IMR-90 (cell line): ENCODE measurements at places on chromosomes 3 and 15. TPM values are rescaled to one million over a fixed set of nuclear protein-coding genes. Genes with fewer than 3 reads are reported as not detected.

DNA sequence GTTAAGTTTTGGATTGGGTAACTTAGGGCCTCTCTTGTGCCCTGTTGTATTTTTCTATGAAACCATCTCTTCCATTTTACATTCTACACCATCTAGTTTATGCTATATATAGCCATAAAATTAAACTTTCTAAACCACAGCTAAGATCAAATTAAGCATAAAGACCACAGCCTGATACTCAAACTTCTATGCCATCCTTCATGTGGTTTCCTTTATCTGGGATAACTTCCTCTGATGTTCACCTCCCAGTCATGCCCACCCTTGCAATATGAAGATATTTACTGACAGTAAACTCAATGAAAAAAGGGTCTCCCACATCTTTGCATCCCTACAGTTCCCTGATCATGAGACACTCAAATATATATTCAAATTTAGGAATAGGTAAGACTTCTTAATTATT lies 4.2 kb downstream of the SELENOK start:
- H3K4me3 ChIP-seq, result no peak overlapping the region
- H3K27ac ChIP-seq, result no peak overlapping the region
- H3K4me1 ChIP-seq, result peaks cover 2% of the 10 kb centered on the region; the same call in 1 of the 2 replicates
- H3K36me3 ChIP-seq, result peaks cover 8% of the 10 kb centered on the region
- DNase-seq, result no peak

DNA sequence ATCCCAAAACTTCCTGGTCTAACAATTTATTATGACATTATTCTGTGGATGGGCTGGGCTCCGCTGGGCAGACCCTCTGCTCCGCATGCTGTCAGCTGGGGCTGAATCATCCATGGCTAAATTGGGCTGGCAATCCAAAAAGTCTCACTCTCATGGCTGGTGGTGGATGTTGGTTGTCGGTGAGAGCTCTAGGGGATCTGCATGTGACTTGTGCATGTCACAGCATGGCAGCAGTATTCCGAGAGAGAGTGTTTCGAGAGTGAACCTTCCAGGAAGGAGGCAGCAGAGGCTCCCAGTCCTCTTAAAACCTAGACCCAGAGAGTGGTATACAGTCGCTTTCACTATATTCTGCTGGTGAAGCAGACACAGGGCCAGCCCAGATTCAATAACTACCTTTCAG lies 9.9 kb downstream of the RARB start:
- no peak overlapping the region for H3K27ac ChIP-seq
- DNase-seq, result no peak
- no peak overlapping the region for H3K4me3 ChIP-seq
- no peaks in the 10 kb centered on the region for H3K4me1 ChIP-seq

DNA sequence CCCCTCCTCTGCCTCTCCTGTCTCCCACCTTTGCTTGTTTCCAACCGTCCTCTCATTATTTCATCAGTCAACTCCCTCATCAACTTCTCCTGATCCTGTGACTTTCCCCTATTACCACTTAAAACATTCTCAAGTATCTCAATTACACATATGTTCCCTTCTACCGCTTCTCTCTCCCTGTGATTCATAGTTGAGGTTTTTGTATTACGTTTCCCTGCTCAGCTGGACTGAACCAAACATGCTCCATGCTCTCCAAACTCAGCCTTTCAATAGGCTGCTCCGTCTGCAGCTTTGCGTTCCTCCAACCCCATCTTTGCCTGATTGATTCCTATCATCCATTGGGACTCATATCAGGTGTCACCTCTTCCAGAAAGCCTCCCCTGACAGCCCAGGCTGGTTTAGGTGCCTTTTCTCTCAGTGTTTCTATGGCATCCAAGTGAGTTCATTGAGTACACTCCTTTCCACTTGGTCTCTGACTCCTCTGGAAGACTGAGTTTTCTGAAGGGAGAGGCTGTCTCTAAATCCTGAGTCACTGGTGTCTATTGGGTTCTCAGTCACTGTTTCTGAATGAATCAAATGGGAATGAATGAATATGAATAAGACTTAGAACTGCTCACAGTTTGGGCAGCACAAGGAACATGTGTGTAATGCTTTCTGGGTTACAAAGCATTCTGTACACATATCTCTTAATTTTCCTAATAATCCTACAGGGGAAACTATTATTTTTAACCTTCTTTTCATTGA lies 56.4 kb downstream of the PLD1 start:
- H3K36me3 ChIP-seq, result no peaks in the 10 kb centered on the region
- no peak overlapping the region for H3K27ac ChIP-seq
- no peaks in the 10 kb centered on the region for H3K27me3 ChIP-seq
- H3K4me3 ChIP-seq, result no peak overlapping the region
- peaks cover 2% of the 10 kb centered on the region; the same call in 1 of the 2 replicates for H3K4me1 ChIP-seq

- H3K36me3 ChIP-seq, result no peaks in the 10 kb centered on the region
- no peak overlapping the region for H3K27ac ChIP-seq
- no peak overlapping the region for H3K4me3 ChIP-seq
- no peak for DNase-seq
Measured at GRCh38 chr15:90059208-90059985, 42.9 kb downstream of the IDH2 start.

- H3K4me1 ChIP-seq, result 0 out of 2 replicates have a peak, but pooled peaks cover 1% of the 10 kb centered on the region
- H3K36me3 ChIP-seq, result no peaks in the 10 kb centered on the region
- H3K27ac ChIP-seq, result no peak overlapping the region
- no peak overlapping the region for H3K4me3 ChIP-seq
Measured at GRCh38 chr3:112734171-112734570, 93.2 kb upstream of the CCDC80 start.

- H3K4me3 ChIP-seq, result no peak overlapping the region
- H3K27me3 ChIP-seq, result peaks cover 18% of the 10 kb centered on the region
- H3K4me1 ChIP-seq, result no peaks in the 10 kb centered on the region
- DNase-seq, result no peak
- no peaks in the 10 kb centered on the region for H3K36me3 ChIP-seq
- no peak overlapping the region for H3K27ac ChIP-seq
Measured at GRCh38 chr3:13109516-13109915, 36.3 kb upstream of the IQSEC1 start.

DNA sequence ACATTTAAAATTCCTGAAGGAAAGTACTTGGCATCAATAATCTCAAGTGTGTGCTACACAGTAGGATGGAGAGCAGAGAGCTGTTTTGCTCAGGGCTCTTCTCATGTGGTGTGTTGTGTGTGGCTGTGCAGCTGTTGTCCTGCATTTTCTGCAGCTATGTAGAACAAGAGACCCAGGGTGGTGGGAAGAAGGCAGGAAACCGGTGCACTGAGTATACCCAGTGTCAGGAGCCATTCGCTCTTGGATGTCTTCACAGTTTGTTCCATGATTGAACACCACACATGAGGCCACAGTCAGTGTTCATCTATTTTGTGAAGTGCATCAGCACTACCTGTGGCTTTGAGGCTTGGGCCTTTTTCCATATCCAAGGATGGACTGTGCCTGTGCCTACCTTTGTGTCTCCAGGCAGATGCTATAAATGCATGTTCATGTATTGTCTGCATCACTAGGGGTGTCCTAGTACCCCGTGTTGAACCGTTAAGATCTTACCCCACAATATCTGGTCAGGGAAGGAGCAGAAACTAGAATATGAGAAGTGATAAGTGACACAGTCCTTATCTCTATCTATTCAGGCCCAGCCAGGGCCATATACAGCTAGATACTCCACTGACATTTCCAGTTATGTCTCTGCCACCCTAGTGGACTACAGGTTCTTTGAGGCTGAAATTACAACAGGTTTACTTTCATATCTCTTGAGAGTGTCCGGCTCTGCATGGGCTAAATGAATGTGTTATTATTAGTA lies 194.3 kb downstream of the NR2F2 start:
- H3K4me1 ChIP-seq, result no peaks in the 10 kb centered on the region
- H3K4me3 ChIP-seq, result no peak overlapping the region
- H3K27me3 ChIP-seq, result no peaks in the 10 kb centered on the region
- H3K27ac ChIP-seq, result no peak overlapping the region

- no peaks in the 10 kb centered on the region for H3K27me3 ChIP-seq
- H3K4me1 ChIP-seq, result no peaks in the 10 kb centered on the region
- H3K36me3 ChIP-seq, result no peaks in the 10 kb centered on the region
- no peak overlapping the region for H3K27ac ChIP-seq
- no peak for DNase-seq
- H3K4me3 ChIP-seq, result no peak overlapping the region
Measured at GRCh38 chr3:99599894-99600293, 38.5 kb upstream of the COL8A1 start.

- peaks cover 9% of the 10 kb centered on the region; the same call in 1 of the 2 replicates for H3K4me1 ChIP-seq
- H3K36me3 ChIP-seq, result no peaks in the 10 kb centered on the region
- DNase-seq, result no peak
- H3K4me3 ChIP-seq, result no peak overlapping the region
- no peaks in the 10 kb centered on the region for H3K27me3 ChIP-seq
- H3K27ac ChIP-seq, result no peak overlapping the region
Measured at GRCh38 chr15:52008698-52009434, 10.2 kb upstream of the MAPK6 start.

DNA sequence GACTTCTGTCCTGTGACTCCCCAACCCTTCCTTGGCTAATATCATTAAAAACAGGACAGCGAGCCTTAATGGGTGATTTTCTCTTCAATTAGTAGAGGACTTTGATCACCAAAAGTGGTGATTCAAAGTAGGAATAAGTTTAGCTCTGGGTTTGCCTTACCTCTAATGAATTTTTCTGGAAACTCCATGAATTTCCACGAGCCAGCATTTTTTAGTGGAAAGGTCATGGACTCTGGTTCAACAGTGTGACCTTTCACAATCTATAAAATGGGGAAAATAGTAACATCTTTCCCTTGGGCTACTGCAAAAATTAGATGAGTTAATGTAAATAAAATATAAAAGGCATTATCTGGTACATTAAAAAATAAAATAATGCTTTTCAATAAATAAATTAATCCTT lies 417.8 kb upstream of the NR2F2 start:
- no peaks in the 10 kb centered on the region for H3K4me1 ChIP-seq
- H3K27ac ChIP-seq, result no peak overlapping the region
- no peaks in the 10 kb centered on the region for H3K36me3 ChIP-seq
- no peak overlapping the region for H3K4me3 ChIP-seq
- no peak for DNase-seq
- no peaks in the 10 kb centered on the region for H3K27me3 ChIP-seq

DNA sequence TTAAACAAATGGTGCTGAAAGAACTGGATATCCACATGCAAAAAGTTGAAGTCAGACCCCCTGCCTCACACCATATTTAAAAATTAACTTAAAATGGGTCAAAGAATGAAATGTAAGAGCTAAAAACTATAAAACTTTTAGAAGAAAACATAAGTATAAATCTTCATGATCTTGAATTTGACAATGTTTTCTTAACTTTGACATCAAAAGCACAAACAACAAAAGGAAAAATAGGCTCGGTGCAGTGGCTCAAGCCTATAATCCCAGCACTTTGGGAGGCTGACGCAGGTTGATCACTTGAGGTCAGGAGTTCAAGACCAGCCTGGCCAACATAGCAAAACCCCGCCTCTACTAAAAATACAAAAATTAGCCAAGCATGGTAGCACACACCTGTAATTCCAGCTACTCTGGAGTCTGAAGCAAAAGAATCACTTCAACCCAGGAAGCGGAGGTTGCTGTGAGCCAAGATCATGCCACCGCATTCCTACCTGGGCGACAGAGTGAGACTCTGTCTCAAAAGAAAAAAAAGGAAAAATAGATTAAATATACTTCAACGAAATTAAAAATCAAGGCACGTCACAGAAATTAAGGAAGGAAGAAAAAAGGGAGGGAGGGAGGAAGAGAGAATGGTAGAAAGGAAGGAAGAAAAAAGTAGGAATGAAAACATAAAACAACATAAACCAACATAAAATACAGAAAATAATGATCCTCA lies 1.5 kb downstream of the RAB27A start:
- H3K27me3 ChIP-seq, result no peaks in the 10 kb centered on the region
- H3K4me3 ChIP-seq, result no peak overlapping the region
- no peak for DNase-seq
- no peaks in the 10 kb centered on the region; the same call in 1 of the 2 replicates for H3K36me3 ChIP-seq
- H3K4me1 ChIP-seq, result 0 out of 2 replicates have a peak, but pooled peaks cover 2% of the 10 kb centered on the region

GRCh38 chr15:26070095-26070532 lies 207.0 kb upstream of the ATP10A start:
- H3K4me1 ChIP-seq, result no peaks in the 10 kb centered on the region
- no peak for DNase-seq
- no peaks in the 10 kb centered on the region for H3K36me3 ChIP-seq
- peaks cover 4% of the 10 kb centered on the region; the same call in 1 of the 2 replicates for H3K27me3 ChIP-seq

DNA sequence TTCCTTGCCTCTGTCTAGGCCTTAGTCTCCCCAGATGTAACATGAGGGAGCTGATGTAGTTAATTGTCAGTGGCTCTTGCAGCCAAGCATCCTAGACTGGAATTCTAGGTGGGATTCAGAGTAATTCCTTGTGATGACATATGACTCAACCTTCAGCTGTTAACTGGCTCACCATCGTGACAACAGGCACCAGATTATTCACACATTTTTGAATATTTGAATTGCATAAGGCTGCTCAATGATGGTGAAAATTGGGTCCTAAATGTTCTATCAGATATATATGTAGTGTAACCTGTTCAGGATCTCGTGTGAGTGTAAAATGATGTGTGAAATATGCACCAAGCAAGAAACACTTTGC lies 405.1 kb downstream of the LPP start:
- H3K27ac ChIP-seq, result no peak overlapping the region
- no peaks in the 10 kb centered on the region for H3K27me3 ChIP-seq
- H3K4me3 ChIP-seq, result no peak overlapping the region
- peaks cover 9% of the 10 kb centered on the region for H3K4me1 ChIP-seq

DNA sequence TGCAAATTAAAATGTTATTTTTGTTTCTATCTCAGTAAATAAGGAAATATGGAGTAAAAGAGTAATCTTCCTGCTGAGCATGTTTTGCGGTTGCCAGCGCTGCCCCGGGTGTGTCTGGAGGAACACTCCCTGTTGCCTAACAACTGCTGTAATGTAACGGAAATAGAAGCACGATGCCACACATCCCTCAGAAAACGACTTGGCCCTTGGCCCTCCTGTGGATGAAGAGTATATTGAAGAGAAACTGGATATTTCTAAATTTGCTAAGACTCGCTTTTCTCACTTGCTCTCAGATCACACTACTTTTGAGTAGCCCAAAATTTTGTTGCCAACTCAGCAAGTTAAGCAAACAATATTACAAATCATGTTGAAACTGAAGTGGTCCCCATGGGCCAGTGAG lies 18.9 kb downstream of the CX3CR1 start:
- no peak overlapping the region for H3K4me3 ChIP-seq
- H3K36me3 ChIP-seq, result no peaks in the 10 kb centered on the region
- DNase-seq, result peak; percentile 71

DNA sequence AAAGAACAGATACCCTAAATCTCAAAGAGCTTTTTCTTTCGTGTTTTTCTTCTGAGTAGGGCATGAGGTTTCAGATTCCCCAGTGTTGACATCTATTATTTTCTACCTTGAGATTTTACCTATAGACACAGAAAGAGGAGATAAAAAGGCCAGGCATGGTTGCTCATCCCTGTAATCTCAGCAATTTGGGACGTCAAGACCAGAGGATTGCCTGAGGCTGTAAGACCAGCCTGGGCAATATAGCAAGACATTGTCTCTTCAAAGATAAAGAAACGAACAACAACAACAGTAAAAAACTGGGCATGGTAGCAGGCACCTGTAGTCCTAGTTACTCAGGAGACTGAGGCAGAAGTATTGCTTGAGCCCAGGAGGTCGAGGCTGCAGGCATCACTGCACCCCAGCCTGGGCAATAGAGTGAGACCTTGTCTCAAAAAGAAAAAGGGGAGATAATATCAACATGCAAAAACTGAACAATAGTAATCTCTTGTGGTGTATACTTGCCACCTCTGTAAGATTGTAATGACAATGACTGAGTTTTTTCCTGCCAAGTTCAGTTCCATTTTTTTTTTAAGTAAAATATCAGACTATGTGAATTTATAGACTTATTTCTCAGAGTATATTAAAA lies 71.3 kb downstream of the MBNL1 start:
- H3K27ac ChIP-seq, result no peak overlapping the region
- H3K4me3 ChIP-seq, result no peak overlapping the region
- H3K36me3 ChIP-seq, result peaks cover 24% of the 10 kb centered on the region

RETNLB gene
- polyA plus RNA-seq, result not detected in 2 replicates

ADAMTS9 gene
- polyA plus RNA-seq, result 0.46 and 0.55 TPM in 2 replicates

WDR93 gene
- polyA plus RNA-seq, result not detected in 2 replicates

DAZL gene
- polyA plus RNA-seq, result not detected in 2 replicates

PLIN1 gene
- 0.07 and 0.09 TPM in 2 replicates for polyA plus RNA-seq

DPPA2 gene
- polyA plus RNA-seq, result not detected in 2 replicates
